ENCODE measurements at places on chromosomes 7 and 10.
A peak's percentile ranks its signal among the peaks of the same experiment; 100 is the strongest.

- DNase-seq, result no peak
Measured at GRCh38 chr10:30384701-30385201, 35.7 kb upstream of the MTPAP start.

GRCh38 chr10:76403912-76404311 lies 972.5 kb downstream of the LRMDA start:
- DNase-seq, result no peak

DNA sequence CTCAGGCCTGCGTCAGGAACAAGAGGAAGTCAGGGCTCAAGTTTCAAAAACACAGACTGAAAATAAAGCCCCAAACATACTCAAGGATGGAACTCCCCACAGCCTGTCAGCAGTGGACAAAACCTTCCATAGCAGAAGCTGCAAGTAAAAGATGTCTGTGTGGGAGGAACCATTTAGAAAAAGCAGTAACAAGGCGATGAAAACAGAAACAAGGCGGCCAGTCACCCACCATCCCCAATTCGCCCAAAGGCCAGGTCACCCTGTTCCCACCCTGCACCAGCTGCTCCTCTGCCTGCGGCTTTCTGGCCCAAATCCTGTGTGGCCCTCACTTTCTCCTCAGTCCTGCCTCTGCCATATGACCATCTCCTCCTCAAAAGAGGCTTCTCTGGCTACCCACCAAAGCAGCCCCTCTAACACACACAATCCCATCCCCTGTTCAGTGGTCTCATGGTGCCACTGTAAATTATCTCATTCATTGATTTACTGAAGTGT lies 27.8 kb downstream of the KCNMA1 start:
- no peak for DNase-seq

DNA sequence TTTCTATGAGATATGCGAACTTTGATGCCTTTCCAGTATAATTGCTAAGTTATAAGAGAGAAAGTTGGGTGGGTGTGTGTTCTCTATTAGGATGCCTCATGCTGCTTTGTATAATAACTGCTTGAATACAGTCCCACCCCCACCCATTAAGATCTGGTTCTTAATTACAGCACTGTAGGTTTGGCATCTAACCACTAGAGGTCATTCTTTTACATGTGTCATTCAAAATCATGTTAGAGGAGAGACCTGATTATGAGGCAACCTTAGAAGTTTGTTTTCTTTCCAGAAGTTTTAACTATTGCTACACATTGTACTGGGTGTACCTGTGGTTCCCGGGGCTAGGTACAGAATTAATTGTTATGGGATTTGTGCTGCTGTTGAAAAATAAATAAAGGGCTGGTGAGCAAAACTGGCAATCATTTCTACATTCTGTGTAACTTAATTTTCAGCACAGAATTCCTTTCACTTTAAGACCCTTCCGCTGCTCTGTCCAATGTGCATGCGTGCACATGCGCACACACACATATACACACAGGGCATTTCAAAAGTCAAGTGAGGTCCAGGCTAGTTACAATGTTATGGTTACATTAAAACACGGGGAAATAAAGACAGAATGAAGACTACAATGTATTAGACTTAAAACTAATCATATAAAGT lies 1156.3 kb downstream of the SORCS3 start:
- DNase-seq, result peak; percentile 10

DNA sequence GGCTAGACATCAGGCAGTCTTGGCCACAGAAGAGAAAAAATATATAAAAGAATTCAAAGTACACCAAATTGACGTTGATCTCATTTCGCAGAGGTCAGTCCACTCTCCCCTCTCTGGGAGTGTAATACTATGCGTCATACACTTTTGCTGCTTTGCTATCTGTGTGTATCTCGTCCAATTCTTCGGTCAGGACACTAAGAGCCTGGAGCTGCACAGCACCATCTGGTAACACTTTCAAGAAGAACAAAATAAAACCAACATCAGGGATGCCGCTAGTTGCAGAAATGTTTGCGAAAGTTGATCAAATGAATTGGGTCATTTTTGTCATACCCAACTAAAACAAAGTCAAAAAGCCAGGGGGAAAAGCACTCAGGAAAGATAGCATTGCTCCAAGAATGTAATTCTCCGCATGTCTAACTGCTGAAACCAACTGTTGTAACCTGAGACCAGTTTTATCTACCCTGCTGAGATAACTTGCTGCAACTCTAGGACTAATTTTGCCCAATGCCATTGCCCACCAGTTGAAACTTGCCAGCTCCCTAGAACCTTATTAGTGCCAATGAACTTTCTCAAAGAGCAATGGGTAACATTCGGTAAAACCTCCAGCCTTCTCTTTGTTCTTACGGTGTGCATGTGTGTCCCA lies 23.0 kb downstream of the TMEM176A start:
- DNase-seq, result no peak

DNA sequence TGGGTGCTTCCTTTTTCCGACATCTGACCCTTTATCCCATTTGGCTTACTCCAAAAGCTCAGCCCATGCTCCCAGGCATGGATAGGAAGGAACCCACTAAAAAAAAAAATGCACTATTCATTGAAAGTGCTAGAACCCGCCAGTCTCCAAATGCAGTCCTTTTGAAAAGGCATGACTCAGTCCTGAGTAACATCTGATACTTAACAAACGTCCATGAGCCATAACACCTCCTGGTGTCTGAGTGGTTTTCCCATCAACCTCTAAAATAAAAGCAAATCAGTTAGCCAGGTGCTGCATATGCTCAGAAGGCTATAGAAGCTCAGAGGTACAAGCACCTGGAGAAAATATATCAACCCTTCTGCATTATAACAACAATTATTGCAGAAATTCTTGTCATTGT lies 45.0 kb upstream of the CACUL1 start:
- no peak for DNase-seq

- DNase-seq, result no peak
Measured at GRCh38 chr10:15625261-15625660, 94.5 kb downstream of the ITGA8 start.

GRCh38 chr7:50151001-50151400 lies 58.0 kb upstream of the ZPBP start:
- no peak for DNase-seq

DNA sequence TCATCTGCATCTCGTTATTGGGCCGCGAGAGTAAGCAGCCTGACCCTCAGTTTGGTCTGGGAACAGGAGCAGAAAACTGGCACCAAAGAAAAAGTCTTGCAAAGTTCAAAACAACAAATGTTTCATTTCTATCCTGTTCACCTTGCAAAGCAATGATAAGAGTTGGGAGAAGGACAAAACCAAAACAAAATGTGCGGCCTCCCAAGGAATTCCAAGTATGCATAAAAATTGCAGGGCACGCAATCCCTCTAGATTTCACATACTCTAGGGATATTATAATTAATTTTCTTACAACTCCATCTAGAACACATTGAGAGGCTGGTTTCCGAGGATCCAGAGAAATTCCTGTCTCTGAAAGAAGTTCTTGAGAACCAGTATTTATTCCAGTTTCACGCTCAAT lies 20.1 kb downstream of the CHUK start:
- no peak for DNase-seq
